Urothelium cell line (cell line): ENCODE measurements at places on chromosomes 5 and 9.

DNA sequence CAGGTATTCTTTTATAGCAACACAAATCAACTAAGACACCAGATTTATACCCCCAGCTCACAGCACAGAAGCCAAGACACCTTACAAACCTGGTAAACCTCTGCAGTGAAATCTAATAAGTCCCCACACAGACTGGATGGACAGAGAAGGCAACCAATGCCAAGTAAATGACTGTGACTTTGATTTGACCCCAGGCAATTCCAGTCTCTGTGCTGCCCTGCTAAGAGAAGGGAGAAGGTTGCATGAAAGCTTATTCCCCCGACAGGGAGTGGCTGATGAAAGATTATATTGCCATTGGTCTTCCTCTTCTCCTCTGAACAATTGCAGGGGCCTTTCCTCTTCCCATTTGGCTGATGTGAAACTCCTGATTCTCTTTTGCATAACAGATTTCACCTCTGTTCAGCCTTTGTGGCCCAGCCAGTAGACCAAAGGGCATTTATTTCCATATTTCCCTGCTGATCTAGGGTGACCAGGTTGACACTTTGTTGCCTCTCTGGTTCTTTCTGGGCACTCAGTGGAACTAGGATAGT is 107.6 kb downstream of the ADRB2 start:
- no peak for DNase-seq

- DNase-seq, result peak; percentile 88
Observed at GRCh38 chr5:154368041-154368800, 77.6 kb upstream of the SAP30L start.

DNA sequence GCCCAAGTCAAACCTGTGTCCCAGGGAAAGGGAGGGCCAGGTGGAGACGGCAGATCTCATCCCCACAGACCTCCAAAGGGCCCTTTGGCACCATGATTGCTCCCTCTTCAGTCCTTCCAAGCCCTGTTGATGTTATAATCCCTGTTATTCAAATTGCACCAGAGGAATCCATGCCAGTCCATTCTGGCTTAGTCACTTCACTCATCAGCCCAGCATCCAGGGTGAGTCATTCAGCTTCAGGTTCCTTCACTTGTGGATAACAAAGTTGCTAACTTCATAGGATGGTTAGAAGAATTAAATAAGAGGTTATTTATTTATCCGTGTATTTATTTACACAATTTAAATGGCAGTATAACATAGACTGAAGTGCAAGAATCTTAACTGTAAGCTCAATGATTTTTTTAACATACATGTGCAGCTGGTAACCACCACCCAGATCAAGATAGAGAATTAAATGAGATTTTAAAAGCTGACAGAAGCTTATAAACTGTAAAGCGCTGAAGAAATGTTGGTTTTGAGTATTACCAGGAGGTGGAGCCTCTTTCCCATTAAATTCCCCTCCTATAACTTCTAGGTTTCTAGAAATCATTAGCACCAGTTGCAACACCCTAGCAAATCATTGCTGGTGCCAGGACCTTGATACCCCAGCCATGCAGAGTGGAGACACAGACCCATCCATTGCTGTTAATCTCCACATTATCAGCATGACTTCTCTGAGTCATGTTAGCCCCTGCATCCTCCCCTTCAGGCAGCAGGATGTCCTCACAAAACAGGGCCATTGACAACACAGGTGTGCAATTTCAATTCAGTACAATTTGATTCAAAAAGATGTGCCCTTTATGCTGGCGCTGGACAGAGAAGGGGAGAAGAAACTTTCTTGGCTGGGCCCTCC is 77.4 kb downstream of the SEC61B start:
- peak; percentile 61 for DNase-seq

GRCh38 chr9:70061776-70062175 is 18.1 kb downstream of the MAMDC2 start:
- no peak for DNase-seq

DNA sequence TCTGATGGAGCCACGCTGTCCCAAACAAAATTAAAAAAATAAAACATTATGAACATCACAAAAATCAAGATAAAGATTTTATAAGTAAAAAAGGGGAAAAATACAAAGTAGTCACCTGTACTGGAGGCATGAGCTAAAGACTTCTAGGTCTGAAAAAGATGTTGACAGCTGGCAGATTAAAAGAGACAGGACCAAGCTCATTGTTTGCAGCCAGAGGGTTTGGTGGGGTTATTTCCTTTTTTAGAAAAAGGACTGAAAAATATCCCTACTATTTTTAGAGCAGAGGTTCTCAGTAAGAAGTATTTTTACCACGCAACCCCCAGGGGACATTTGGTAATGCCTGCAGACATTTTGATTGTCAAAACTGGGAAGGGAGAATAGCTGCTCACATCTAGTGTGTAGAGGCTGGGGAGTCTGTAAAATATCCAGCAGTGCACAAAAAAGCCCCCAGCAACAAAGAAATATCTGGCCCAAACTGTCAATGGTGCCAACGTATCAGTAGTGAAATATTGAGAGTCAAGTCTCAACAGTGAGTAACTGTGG is 353.4 kb downstream of the TLE1 start:
- DNase-seq, result no peak

DNA sequence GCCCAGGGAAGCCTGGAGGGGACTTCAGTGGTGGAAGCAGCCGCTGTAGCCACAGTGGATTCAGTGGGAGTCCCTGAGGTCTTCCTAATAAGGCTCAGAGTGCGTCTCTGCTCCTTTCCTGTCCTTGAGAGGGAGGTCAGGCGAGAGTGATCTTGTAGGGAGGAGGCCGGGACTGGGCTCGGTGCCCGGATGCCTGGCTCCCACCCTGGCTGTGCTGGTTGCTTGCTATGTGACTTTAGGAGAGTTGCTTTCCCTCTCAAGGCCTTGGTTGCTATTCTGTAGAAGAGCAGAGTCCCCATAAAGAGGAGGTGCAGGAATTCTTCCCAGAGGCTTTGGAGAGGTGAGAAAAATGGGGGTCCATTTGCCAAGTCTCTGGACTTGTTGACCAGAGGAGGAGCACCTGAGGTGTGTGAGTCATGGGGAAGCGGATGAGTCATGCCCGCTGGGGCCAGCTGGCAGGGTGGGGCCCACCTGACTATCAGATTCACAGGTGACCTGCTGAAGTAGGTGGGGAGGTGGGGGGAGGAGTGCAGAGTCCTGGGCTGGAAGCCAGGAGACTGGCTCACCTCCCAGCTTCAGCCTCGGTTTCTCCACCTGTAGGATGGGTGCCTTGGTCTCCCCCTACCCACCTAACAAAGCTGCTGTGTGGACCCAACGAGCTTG is 13.8 kb downstream of the GSN start:
- peak; percentile 77 for DNase-seq

- no peak for DNase-seq
Observed at GRCh38 chr5:56625541-56625940, 189.8 kb upstream of the MAP3K1 start.

DNA sequence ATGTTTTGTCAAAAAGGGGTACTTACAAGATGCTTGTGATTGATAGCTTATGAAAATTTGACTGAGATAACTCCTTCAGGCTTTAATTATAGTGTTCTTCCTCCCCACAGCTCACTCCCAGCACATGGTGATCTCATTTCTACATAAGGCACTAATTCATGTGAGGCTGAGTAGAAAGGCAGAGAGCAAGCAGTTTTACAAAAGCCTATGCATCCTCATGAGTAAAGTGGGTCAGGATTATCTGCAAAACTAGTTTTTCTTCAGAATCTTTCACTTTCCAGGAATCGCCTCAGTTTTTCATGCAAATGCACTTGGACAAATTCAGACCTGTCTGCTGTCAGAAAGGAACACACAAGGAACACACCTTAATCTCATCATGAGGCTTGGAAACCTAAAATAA is 92.1 kb upstream of the FBN2 start:
- no peak for DNase-seq

- DNase-seq, result no peak
Observed at GRCh38 chr9:87607859-87608258, 110.2 kb downstream of the DAPK1 start.

GRCh38 chr9:99947395-99947794 is 40.9 kb downstream of the STX17 start:
- no peak for DNase-seq

DNA sequence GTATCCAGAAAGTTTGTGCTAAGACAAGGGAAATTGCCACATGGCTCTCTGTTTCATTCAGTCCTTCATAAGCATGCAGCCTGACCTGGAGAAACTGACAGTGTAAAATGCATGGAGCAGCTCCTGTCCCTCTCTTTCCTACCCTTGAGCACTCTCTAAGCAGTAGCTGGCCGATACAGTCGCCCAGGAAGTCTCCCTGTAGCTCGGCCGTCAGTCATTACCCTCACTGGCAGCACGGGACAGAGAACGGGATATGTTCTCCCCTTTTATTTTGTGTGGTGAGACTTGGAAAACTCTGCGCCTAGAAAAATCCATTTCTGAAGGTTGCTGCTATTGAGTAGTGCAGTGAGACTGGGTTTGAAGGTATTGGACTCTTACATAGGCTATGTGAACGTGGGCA is 56.8 kb upstream of the KCNMB1 start:
- no peak for DNase-seq
